BJ (cell line): ENCODE measurements at places on chromosomes 3 and 15. TPM values are rescaled to one million over a fixed set of nuclear protein-coding genes. Genes with fewer than 3 reads are reported as not detected.

P2RY12 gene
- polyA plus RNA-seq, result not detected in 2 replicates

- no peak for DNase-seq
Observed at GRCh38 chr15:84750583-84751092, 2.2 kb downstream of the ZNF592 start.

DNA sequence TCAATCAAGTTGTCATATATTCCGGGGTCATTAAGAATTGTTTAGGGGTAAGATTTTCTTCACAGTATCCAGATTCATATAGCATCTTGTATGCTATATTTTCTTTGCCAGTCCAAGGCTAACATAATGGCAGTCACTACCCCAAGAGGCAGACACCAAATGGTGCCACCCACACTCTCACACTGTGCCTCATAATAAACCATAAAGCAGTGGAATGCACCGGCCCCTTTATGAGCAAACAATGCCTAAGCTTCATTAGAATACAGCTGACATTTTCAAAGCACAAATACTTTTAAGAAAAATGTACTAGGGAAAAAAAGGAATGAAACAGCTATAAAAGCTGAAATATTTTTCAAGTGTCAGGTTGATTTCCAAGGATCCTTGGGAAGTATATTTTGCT is 121.6 kb downstream of the TFDP2 start:
- no peak for DNase-seq

DNA sequence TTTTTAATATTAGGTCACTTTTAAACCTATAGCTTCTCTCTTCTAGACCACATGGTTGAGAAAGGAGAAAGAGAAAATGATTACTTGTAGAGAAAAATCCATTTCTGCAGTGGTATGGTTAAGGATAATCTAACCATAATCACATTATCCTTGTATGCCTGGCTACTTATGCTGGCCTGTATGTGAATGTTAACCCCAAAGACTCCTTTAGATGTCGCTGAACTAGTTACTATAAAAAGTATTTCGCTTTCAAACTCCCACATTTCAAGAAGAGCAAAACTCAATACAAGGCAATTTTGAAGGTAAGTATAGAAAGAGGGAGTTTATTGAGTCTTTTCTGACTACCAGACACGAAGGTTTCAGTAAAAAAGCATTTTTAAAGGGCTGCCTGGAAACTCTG is 2.2 kb downstream of the KCTD6 start:
- DNase-seq, result no peak

GRCh38 chr15:44537735-44538240 is 841 bp downstream of the EIF3J start:
- no peak for DNase-seq
